Activated CD4-positive, alpha-beta T cell treated with anti-CD3 and anti-CD28 coated beads, Interleukin-2, amount 50 U/mL, for 48 hours (primary cell): ENCODE measurements at places on chromosomes 1 and 21.

- no peak for DNase-seq
These were observed 13.1 kb downstream of the C1orf115 start for GRCh38 chr1:220703305-220703704.

- peak; percentile 53 for DNase-seq
These were observed 765 bp upstream of the VPS45 start for GRCh38 chr1:150066838-150067183.

DNA sequence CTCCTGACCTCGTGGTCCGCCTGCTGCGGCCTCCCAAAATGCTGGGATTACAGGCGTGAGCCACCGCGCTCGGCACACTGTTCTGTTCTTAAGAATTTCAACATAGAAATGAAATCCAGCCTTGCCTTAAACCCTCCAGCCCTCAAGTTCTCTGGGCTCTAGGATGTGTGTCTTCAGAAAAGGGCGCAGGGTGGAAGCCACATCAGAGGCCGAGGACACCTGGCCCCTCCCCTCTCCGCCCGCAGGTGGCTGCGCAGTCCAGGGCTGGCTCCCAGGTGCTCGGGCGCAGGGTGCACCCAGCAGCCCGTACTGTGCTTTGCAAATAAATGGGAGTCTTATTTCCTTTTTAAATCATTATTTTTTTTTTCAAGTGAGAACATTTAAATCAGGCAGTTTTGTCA is 2.0 kb upstream of the C1orf174 start:
- peak; percentile 25 for DNase-seq

- DNase-seq, result no peak
These were observed 7.9 kb downstream of the CSTB start for GRCh38 chr21:43767984-43768867.

GRCh38 chr1:188660572-188660971 is 1817.1 kb downstream of the BRINP3 start:
- DNase-seq, result no peak

DNA sequence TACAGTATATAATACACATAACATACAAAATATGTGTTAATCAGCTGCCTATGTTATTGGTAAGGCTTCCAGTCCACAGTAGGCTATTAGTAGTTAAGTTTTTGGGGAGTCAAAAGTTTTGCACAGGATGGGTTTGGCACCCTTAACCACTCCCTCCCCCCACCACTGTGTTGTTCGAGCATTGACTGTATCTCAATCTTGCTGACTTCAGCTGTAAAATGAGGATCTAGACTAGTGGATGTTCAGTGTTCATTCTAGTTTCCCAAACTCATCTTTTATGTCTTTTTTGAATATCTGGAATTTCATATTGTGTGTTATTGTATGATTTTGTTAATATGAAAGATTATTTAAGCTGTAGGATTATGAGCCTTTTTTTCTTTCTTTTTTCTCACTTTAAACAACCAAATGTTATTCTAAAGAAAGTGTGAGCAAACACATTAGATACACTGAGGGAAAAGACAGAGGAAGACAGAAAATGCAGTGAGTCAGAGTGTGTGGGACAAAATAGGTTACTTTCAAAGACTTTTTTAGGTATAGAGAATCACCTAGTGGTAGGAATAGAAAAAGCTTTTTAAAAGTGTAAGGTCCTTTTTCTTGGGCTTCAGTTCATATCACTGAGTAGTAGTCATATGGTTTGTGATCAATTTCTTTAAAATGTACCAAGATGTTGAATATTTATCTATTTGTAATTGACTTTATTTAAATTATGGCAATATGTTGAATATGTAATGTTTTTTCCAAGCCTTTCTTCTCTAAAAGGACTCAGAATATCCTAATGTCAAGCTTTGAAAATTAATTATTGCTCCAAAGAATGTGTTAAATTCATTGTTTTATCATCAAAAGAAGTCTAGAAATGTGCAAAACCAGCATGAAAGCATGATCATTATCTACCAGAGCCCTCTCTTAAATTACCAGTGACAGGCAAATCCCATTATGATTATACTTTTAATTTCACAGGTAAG is 17.9 kb upstream of the CENPF start:
- no peak for DNase-seq

GRCh38 chr1:8665833-8666232 is 151.6 kb downstream of the RERE start:
- DNase-seq, result no peak

DNA sequence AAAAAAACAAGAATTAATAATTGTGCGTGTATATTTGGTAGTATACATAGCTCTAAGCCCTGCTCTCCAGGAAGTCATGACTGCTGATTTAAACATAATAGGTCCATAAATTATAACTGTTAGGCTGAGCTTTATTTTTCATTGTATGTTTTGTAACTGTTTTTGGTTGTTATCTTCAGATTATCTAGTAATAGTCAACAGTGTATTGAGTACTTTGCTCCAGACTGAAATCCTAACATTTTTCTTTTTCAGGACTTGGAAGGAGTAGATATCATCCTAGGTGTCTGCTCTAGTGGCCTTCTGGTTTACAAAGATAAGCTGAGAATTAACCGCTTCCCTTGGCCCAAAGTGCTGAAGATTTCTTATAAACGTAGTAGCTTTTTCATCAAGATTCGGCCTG is 90.9 kb downstream of the TMEM200B start:
- DNase-seq, result no peak

DNA sequence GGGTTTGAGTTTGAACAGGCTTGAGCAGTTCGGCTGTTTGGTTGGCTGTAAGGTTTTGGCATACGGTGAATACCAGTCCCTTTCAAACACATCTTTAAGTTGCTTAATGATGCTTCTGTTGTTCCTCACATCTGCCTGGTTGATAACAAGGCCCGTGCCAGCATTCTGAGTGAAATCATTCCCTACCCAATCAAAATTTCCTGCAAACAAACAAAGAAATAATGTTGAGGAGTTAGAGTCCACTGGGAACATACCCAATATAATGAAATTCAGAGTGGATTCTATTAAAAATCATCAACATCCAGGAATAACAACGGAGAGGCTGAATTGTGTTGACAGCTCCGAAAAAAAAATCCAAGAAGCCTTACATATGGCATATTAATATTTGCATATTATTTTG is 91.0 kb upstream of the MAP1LC3C start:
- DNase-seq, result no peak

- DNase-seq, result no peak
These were observed 11.7 kb downstream of the KIF26B start for GRCh38 chr1:245166471-245166885.

GRCh38 chr1:5821540-5822176 is 170.6 kb downstream of the NPHP4 start:
- no peak for DNase-seq

DNA sequence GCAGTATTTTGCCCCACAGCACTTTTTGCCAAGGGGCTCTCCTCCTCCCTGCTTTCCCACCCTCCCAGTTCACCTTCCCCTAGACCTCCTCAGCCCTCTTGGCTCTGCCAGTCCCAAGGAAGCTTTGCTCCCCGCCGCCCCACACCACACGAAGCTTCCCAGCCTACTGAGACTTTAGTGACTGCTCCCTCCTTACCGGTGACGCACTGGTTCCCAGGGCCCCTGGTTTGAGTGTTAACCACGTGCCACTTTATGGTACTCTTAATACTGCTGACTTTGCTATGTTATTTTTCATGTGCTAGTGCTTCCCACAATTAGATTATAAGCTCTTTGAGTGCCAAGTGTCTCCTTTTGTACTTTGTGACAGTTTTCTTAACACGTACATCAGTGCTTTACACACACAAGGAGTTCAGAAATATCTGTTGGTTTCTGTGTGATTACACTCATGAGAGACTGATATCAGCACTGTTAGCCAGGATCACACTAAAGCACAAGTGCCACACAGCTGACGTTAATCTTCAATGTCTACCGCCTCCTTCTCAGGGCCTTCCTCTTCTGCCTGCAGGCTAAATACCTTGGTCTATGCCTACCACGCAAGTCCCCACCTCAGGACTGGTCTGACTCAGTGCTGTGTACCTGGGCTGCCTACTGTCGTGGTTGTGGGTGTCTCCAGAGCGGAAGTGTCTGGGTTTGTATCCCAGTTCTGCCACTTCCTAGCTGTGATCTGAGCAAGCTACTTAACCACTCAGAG is 61.0 kb downstream of the DNTTIP2 start:
- peak; percentile 21 for DNase-seq

DNA sequence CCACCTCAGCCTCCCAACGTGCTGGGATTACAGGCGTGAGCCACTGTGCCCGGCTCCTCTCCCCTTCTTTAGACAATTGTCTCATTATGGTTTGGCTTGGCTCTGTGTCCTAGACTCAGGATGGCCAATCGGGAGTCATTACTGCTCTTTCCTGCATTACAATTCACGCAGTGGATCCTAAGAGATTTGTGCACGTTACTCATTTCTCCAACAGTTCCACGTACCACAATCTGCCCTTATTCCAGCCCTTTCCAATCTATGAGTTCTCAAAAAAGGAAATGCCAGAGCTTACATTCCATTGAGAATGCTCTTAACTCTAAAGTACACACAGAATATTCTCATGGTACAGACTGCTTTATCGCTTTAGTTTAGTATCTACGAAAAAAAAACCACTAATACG is 357.0 kb downstream of the GPATCH2 start:
- DNase-seq, result no peak

GRCh38 chr21:44090325-44090724 is 16.9 kb upstream of the PWP2 start:
- no peak for DNase-seq

GRCh38 chr1:20149601-20150325 is 10.6 kb downstream of the PLA2G2F start:
- no peak for DNase-seq

- no peak for DNase-seq
These were observed 21.7 kb upstream of the TRIM63 start for GRCh38 chr1:26089125-26089524.

GRCh38 chr1:207993477-207994445 is 82.8 kb upstream of the CD34 start:
- no peak for DNase-seq

DNA sequence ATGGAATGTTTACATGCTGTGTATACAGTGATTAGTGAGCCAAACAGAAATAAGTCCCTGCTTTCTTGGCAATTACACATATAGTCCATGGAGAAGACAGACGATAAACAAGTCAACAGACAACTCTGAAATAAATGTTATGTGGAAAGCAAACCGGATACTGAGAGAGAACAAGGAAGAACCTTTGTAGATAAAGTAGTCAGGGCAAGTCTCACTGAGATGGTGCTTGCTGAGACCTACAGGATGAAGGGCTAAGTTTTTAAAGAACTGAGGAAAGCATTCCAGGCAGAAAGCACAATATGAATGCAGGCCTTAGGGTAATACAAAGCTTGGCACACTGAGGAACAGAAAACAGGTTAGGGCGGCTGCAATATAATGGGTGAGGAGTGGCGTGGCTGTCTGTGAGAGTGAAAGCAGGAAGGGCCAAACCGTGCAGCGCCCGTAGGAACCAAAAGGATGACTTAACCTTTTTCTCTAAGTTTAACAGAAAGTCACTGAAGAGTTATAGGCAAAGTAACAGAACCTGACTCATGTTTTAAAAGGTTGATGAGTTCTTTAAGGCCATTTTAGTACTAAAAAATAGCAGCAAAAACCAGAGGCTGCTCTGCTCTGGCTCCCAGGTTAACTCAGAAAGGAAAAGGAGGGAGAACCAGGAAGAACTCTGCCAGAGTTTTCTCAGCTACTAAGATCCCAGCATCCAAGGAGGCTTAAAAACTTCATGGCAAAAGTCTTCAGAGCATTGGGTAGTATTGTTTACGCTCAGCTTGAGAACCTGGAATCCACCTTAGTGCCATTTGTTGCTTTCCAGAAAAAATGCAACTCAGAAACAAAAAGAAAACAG is 8.7 kb upstream of the TTF2 start:
- peak; percentile 44 for DNase-seq

GRCh38 chr1:198271467-198271866 is 114.7 kb downstream of the NEK7 start:
- DNase-seq, result no peak

- no peak for DNase-seq
These were observed 254.8 kb downstream of the LTN1 start for GRCh38 chr21:28737674-28738419.

DNA sequence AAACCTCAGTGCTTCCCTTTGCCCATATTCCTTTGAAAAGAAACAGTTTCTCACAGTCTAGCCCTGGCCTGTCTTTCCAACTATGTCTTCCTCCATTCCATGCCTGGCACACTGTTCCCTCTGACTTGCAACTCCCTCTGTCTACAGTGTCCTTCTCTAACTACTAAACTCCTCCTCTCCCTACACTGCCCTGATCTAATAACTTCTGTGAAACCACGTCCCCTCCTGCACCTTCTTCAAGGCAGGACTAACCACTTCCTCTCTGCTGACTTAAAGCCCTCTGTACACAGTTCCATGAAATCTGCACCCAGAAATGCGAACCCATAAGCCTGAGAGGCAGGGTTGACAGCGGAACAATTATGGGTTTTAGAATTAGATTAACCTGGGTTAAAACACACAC is 62.2 kb upstream of the ATP1B1 start:
- peak; percentile 28 for DNase-seq

- DNase-seq, result no peak
These were observed 87.6 kb downstream of the CNIH3 start for GRCh38 chr1:224703702-224704101.

DNA sequence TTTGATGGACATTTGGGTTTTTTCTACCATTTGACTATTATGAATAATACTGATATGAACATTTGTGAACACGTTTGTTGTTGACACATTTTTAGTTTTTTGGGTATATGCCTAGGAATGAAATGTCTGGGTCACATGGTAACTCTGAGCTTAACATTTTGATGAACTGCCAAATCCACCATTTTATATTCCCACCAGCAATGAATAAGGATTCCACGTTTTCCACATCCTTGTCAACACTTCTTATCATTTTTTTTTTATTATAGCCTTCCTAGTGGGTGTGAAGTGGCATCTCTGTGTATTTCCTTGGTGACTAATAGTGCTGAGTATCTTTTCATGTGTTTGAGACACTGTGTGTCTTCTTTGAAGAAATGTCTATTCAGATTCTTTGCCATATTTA is 67.6 kb downstream of the RASAL2 start:
- no peak for DNase-seq

GRCh38 chr1:182340233-182341058 is 51.1 kb downstream of the GLUL start:
- DNase-seq, result no peak

- DNase-seq, result no peak
These were observed 25.3 kb upstream of the SIPA1L2 start for GRCh38 chr1:232655028-232655745.

DNA sequence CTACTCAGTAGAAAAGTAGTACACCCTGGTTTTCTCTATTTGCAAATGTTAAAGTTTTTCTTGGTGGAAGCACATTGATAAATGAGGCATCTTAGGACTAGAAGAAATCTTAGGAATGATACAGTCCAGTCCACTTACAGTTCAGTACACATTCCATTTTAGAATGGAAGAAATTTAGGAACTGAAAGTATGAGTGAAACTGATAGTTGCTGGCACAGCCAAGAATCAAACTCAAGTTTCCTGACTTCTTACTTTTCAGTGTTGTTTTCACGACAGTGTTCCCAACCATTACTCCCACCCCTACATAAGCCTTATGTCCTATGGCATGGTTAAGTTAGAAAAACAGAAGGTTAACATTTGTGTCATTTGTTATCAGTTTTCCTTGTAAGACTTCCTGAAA is 258.5 kb downstream of the BACH1 start:
- DNase-seq, result no peak
